ENCODE measurements at places on chromosomes 2 and 18.

- no peak for DNase-seq
Observed at GRCh38 chr2:215277944-215278343, 33.9 kb upstream of the ATIC start.

DNA sequence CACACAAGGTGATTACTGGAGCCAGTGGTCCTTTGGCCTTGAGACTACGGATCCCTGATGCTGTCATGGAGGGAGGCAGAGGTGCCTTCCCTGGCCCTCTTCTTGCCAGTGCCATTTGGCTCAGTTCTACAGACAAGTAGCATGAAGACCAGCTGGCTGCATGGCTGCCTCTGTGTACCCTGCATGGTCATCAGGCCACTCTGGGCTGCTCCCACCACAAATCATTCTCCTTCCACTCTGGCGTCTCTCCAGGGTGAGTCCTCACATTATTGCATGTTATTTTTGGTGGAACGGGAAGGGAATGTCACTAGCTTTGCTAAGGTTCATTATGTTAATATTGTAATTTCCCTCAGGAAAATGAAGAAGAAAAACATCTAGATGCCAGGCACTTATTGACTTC lies 229.8 kb downstream of the VAPA start:
- no peak for DNase-seq

DNA sequence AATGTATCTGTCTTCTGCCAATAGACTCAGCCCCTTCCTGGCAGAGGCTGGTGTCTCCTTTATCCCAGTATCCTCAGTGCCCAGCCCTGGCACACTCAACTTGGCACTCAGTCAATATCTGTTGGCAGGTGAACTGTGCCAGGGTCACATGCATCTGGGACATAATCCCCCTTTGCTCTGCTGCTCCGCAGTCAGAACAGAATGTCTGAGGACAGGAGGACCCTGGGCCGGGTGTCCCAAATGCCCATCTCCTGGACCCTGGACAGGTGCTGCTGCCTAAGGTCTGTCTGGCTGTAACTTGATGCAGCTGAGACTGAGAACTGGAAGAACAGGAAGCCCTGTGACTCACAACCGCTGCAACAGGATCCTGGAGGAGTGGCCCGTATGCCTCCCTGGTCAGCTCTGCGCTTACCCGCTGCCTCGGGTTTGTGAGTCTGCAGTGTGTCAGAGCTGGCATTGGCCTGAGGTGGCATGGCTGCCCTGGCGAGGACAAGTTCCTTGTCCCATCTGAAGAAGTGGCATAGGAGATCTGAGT lies 11.4 kb downstream of the HK2 start:
- no peak for DNase-seq

DNA sequence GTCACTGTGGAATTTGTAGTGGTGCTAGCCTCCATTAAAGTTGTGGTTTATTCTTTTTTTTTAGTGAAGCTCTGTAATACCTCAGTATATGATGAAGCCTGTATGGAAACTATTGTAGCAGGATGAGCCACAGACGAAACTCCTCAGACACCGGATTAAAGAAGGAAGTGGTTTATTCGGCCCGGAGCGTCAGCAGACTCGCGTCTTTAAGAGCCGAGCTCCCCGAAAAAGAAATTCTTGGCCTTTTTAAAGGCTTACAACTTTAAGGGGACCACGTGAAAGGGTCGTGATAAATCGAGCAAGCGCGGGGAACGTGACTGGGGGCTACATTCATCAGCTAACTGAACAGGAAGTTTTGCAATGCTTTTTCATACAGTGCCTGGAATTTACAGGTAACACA lies 8.1 kb upstream of the CCL20 start:
- DNase-seq: no peak

GRCh38 chr2:230955163-230955737 lies 30.2 kb upstream of the GPR55 start:
- no peak for DNase-seq

GRCh38 chr2:220334210-220334609 lies 706.8 kb downstream of the SLC4A3 start:
- DNase-seq: no peak

- no peak for DNase-seq
Observed at GRCh38 chr2:190726255-190726654, 77.4 kb downstream of the NAB1 start.

GRCh38 chr2:230634146-230634545 lies 78.5 kb upstream of the CAB39 start:
- no peak for DNase-seq

GRCh38 chr2:163407296-163407695 lies 328.5 kb downstream of the FIGN start:
- no peak for DNase-seq

DNA sequence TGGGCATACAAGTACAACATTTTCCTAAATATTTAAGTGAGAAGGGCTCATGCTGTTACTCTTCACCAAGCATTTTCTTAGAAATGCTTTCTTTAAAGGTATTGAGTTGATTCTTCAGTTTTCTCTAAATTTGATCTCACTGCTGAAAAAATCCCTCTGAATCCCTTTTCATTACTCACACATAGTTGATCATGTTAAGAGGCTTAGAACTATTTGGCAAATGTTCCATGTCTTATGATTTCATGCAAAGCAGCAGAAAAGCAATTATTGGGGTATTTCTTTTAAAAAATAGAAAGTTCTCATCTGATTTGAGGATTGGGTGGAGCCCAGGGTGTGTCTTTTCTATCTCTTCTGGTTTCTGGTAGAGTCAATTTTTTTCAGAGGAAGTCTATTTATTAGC lies 1079.8 kb upstream of the ZEB2 start:
- no peak for DNase-seq

GRCh38 chr18:3062798-3063680 lies 50.1 kb upstream of the LPIN2 start:
- DNase-seq: no peak

GRCh38 chr18:49011291-49011746 lies 60.6 kb upstream of the SMAD7 start:
- DNase-seq: no peak

DNA sequence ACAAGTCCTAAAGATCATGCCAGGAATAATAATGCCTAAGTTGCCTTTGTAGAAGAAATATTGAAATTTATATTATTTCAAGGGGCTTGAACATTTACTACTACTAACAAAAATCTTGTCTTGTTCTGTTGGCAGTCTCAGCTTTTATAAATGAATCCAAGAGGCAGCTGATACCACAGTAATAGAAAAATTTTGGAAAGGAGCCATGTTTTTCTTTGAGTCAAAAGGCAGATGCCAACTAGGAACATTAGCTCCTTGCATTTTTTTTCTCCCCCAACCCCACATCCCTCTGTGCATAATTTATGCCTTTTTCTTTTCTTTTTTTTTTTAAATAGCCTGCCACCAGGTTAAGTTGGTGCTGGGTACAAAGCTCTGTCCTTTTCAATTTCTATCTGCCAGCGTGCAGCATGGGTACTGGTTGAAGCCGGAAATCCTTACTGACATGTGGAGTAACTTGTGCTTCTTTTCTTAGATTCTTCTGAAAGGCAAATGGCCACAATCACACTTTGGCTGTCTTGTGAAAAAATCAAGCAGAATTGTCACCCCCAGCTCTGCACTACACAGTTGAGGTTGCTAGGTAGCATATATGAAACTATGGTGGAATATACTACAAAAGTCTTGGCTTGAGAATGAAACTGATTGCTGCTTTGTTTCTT lies 98.8 kb downstream of the RHBDD1 start:
- no peak for DNase-seq

DNA sequence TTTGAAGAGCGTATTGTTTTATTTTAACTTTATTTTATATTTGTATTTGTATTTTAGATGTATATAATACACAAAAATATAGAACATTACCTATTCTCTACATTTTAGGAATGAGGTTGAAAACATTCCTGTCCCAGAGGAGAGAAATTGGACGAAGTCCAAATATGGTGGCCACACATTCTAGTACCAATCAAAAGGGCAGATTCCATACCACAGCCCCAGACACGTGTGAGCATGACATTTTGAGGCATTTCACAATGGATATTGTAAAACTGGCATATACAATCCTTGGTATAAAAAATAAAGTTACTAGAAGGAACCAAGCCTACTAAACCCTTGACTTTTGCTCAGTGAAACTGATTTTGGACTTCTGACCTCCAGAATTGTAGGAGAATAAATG lies 50.6 kb downstream of the C2orf76 start:
- no peak for DNase-seq

GRCh38 chr2:36528274-36528673 lies 69.7 kb downstream of the FEZ2 start:
- no peak for DNase-seq

GRCh38 chr2:141741652-141742051 lies 389.2 kb downstream of the LRP1B start:
- DNase-seq: no peak

GRCh38 chr2:182767578-182767977 lies 51.5 kb downstream of the DNAJC10 start:
- DNase-seq: no peak

GRCh38 chr2:64106481-64106880 lies 37.7 kb downstream of the PELI1 start:
- no peak for DNase-seq

GRCh38 chr2:195570329-195570728 lies 86.7 kb upstream of the SLC39A10 start:
- no peak for DNase-seq

GRCh38 chr2:54605836-54606235 lies 117.6 kb upstream of the EML6 start:
- no peak for DNase-seq
